ENCODE measurements at places on chromosomes 12 and 14.

GRCh38 chr12:153080-153746 is 60.7 kb downstream of the SLC6A12 start:
- peak; percentile 27 for DNase-seq

DNA sequence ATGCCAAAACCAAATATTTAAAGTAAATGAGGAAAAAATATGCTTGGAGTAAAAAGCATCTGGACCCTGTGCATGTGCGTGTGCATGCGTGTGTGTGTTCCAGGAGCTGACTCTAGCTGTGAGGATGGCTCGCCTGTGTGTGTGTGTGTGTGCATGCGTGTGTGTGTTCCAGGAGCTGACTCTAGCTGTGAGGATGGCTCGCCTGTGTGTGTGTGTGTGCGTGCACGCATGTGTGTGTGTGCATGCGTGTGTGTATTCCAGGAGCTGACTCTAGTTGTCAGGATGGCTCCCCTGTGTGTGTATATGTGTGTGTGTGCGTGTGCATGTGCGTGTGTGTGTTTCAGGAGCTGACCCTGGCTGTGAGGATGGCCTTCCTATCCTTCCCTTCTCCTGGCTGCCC is 357.7 kb downstream of the CACNA1C start:
- DNase-seq: no peak

GRCh38 chr12:55703901-55704761 is 3.6 kb downstream of the ITGA7 start:
- no peak for DNase-seq

- no peak for DNase-seq
These were observed 44.9 kb downstream of the RNF34 start for GRCh38 chr12:121444842-121445202.

DNA sequence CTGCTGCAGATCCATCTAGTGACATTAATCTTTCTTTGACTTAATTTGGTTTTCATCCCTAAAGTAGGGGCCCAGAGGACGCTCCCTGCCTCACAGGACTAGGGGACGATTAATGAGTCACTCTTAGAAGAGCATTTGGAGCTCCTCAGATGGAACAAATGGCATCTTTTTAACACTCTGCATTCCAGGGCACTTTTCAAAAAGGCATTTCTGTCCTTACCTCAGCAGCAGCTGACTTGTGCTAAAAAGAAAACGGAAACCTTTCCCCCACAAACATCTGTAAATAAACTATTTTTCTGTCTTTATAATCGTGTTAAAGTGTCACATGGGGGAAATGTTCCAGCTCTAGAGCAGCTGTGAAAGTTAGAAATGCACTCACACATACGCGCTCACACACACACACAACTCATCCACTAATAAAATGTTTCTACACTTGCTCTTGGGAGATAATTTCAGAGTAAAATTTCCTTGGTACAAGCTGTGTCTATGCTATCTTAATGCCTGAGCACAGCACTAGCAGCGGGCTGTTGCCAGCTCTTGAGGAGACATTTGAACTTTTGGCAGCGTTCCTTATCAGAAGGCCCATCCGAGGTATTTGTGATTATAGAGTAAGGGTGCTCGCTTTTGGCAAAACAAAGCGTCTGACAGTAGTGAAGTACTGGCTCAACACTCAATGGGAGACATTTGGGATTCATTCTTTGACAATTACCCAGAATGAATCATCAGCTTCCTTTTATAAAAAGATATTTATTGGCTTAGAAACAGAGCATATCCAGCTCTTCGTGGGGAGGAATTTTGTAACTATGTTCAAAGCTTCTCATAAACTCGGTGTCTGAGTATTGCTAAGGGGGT is 141.3 kb downstream of the PLXNC1 start:
- no peak for DNase-seq

GRCh38 chr12:50242751-50243191 is 40.5 kb downstream of the LIMA1 start:
- DNase-seq: no peak

DNA sequence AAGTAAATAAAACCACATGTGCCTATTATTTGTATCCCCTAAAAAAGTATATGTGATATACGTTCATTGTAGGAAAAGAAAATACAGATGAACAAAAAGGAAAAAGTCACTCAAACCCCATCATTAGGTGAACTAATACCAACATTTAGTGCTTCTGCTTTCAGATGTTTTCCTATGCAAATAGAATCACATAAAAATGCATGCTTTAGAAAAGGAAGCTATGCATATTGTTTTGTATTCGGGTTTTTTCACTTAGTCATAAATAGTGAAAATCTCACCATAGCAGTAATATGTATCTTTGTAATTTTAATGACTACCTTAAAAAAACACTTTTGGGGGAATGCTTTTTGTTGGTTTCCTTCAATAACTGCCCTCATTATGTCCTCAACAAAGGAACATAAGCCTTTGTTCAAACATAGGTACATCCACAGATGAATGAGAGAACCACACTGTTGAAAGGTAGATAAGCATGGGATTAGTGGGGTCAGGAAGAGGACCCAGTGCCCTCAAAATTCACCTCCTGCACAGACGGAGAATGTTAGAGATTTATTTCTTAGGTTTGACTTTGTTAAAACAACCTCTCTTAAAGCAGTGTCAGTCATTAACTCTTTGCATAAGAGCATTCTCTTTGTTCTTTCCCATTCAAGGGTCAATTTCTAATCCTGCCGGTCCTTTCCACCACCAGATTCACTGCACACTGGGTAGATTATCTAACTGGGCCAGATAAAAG is 6.5 kb downstream of the AMDHD1 start:
- no peak for DNase-seq

GRCh38 chr12:95736631-95737030 is 53.9 kb downstream of the NTN4 start:
- DNase-seq: no peak

GRCh38 chr14:101075025-101075800 is 171.7 kb upstream of the RTL1 start:
- no peak for DNase-seq

- DNase-seq: no peak
These were observed 3.5 kb downstream of the ZNF605 start for GRCh38 chr12:132952371-132953162.

DNA sequence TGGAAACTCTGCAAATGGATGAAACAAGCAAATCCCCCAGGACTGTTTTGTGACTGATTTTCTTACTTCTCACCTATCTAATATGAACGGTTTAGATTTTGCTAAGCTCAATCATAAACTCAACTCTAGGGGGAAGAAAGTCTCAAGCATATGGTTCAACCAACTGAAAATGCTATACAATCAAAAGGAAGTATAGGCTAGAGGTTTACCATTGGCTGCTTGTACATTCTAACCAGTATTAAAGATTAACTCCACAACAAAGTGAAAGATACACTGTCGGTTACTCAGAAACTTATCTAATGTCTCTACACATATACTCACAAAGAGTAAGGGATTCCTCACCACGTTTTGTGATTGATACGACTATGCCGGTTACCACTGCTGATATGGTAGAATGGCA is 281.8 kb upstream of the SOX5 start:
- DNase-seq: no peak

DNA sequence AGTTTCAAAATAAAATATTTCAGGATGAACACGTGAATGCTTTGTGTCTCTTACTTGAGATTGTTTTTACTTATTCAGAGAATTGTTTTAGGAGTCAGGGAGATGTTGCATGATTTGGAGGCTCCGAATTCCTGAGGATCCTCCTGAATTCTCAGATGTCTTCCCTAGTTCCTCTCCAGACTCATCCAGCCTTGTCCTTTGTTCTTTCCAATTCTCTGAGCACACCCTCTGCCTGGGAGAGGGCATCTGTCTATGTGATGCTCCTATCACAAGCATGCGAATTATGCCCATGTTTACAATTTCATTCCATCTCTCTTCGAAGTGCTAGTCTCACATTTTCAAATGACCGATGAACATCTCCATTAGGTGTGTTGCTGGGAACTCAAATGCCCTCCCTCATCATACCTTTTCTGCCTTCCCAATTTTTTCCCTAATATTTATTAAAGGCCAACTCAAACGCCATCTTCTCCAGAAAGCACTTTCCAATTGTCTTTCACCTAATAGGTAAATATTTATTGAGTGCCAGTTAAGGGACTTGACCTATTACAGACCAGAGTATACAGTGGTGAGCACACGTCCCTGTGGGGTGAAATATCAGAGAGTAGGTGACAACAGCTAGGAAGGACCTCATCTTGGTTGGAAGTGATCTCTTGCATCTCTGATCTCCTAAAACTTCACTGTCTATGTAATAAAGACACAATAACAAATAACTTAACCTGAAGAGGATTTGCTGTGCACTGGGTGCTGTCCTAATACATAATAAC is 64.4 kb downstream of the ARF6 start:
- no peak for DNase-seq

- DNase-seq: no peak
These were observed 199.7 kb upstream of the CPNE8 start for GRCh38 chr12:39105111-39105510.

DNA sequence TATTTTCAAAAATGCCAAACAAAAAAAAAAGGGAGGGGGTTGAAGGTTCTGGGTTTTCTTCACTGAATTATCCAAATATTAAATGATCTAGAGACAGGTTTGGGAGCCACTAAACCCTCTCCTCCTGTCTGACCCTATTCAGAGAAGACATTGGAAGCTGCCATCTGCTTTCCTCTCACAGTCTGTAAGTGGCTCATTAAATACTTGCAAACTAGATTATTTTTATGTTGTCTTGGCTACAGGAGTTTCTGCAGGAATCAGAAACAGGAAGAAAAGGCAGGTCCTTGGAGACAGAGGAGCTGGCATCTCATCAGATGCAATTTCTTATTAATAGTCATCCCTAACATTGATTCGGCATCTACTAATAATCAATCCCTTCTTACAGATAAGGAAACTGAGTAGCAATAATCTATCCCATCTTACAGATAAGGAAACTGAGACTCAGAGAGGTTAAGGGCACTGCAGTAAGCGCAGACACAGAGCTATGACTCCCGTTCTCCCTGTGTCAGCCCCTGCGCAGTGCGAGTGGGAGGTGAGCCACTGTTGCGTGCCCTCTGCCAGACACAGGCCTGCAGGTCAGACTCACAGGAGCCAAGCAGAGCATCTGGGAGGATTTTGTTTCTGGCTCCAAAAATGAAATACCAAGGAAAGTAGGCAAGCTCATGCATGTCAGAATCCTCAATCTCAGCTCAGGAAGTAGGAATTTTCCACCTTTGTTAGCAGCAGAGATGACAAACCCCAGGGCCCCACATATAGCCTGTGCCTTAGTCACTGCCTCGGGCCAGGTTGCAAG is 11.0 kb downstream of the BDKRB2 start:
- no peak for DNase-seq

- DNase-seq: peak; percentile 70
These were observed 131.6 kb downstream of the KSR2 start for GRCh38 chr12:117836999-117837736.

DNA sequence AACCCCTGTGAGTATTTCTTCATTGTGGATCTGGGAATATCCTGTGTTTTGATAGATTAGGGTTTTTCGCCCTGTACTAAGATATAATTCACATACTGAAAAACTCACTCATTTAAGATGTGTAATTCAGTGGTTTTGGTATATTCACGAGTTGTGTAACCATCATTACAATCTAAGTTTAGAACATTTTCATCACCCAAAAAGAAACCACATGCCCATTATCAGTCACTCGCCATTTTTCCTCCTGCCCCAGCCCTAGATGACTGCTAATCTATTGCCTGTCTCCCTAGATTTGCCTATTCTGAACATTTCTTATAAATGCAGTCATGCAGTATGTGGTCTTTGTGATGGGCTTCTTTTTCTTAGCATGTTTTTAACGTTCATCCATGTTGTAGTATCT is 67.9 kb upstream of the ATF1 start:
- no peak for DNase-seq

GRCh38 chr14:22210026-22210425 is 379.0 kb downstream of the DAD1 start:
- no peak for DNase-seq

GRCh38 chr12:93972411-93973208 is 175.8 kb upstream of the PLXNC1 start:
- DNase-seq: no peak

GRCh38 chr14:50910495-50911420 is 33.5 kb downstream of the PYGL start:
- no peak for DNase-seq

GRCh38 chr14:100844082-100844408 is 18.1 kb downstream of the MEG3 start:
- DNase-seq: no peak

Data from globus pallidus (tissue), 1 donor.